ENCODE measurements at places on chromosomes 3 and 15.

DNA sequence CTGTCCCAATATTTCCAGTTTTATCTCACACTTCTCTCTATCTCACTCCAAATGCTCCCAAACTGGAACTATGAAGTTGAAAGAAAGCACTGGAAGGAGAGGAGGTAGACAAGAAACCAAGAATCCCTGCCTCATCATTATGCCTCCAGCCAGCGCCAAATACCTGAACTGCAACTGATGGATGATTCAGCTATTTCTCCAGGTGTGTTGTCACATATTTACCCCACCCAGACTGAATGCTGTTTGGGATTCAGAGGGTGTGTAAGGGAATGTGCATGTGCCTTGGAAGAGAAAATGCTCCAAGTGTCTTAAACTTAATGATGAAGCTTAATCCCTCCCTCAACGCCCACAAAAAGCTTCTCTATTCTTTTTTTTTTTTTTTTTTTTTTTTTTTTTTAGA is 269.5 kb upstream of the ATP11B start:
- no peak for DNase-seq

DNA sequence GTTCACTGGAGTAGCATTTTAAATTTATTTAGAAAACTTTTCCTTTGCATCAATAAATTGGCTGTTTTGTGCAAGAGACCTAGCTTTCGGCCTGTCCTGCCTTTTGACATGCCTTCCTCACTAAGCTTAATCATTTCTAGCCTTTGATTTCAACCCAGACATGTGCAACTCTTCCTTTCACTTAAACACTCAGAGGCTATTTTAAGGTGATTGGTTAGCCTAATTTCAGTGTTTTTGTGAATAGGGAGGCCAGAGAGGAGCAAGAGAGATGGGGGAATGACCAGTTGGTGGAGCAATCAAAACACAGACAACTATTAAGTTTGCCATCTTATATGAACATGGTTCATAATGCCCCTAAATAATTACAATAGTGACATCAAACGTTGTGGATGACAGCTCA is 333.4 kb downstream of the SLC9A9 start:
- DNase-seq, result no peak

DNA sequence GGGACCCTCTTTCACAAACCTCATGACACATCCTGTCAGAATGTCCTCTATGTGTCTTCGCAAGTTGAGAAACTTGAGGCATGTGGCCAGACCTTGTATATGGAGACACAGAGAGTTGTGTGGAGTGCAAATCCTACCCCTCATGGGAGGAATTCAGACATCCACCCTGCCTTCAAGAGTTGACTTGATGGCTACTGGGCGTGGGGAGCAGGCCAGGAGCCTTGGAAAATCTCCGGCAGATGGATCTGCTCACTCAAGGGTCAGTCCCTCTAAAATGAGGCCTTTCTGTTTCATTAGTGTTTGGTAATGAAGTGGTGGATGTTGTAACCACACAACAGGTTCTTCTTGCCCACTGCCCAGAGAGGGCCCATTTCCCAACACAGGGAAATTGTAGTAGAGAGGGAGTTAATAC is 79.0 kb downstream of the ASB7 start:
- no peak for DNase-seq

GRCh38 chr15:70605606-70606410 is 157.6 kb downstream of the UACA start:
- DNase-seq, result no peak

- no peak for DNase-seq
Measured at GRCh38 chr3:164608554-164609276, 469.6 kb downstream of the SI start.

DNA sequence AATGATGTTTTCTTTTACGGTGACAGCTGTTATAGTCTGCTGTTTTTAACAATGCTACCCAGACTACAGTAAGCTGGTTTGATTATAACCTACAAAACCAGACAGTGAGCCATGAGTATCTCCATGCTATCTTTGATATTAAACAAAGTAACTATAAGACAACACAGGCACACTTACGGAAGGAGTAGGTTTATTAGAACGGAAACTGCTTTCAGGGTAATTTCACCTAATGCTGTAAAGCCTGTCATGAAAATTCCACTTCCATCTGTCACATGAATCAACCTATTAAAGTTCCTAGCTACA is 33.0 kb downstream of the VPS13C start:
- DNase-seq, result no peak

DNA sequence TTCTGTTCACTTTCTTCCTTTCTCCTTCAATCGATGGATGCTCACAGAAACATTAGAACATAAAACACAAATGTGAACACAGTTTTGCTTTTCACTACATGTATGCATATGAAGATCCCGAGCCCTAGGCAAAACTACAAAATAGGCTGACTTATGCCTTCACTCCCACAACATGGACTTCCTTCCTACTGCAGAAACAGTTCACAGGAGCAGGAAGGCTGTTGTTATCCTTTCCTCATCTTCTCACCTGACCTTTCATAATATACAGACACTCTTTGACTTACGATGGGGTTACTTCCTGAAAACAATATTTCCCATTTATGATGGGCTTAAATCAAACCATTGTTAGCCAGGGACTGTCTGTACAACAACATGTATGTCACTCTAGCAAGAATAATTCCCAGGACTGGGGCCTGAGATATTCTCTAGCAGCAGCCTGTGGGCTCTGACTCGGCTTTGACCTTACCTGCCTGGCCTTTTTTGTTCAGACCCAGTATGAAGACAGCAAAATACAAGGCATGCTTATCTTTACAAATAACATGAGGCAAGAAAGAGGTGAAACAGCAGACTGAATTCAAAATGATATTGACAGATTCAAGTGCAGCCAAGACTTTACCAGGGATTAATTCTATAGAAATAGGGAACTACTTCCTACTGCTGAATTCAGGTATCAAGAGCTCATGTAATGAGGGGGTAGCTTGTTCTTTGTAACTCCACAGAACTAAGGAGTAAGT is 51.8 kb upstream of the PLXND1 start:
- no peak for DNase-seq

DNA sequence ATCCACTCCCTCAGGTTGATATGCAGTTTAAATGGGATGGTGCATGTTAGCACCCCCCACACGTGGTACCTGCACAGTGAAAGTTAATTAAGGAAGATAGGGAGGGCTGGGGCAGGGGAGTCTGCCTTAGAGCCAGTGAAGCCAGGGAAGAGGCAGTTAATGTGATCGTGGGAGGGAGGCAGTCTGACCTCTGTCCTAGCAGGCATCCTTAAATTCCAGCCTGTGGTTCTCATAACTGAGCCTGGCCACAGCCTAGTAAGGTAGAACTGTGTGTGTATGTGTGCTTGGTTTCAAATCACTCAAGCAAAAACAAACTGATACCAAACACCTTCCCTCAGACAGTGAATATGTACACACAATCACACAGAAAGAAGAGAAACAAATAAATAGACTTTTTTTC is 319.1 kb upstream of the TLE3 start:
- no peak for DNase-seq

DNA sequence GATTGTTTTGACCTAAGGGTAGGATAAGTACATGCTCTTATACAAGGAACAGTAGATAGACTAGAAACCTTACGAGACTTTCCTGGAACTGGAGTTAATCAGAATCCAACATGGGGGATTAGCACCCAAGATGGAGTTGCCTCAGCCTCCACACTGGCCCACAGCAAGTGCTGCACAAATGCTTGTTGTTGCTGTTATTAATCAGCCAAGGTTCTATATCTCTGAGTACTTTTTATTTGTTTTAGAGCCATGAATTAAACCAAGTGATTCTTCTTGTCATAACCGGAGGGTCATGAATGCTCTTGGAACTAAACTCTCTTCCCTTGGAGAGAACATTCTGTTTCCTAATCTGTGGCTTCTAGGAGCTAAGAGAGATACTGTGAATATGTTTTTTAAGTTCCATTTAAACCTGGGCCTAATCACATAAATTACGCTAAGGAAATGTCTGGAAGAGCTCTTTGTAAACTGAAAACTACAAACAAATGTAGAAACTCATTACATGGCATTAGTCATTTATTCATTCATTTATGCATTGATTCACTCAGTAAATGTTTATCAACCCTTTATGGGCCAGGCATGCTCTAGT is 5.7 kb upstream of the IL16 start:
- DNase-seq, result no peak

GRCh38 chr3:23810343-23811184 is 4.8 kb downstream of the UBE2E1 start:
- peak; percentile 68 for DNase-seq

- DNase-seq, result no peak
Measured at GRCh38 chr3:12756175-12756574, 2.9 kb downstream of the TMEM40 start.

DNA sequence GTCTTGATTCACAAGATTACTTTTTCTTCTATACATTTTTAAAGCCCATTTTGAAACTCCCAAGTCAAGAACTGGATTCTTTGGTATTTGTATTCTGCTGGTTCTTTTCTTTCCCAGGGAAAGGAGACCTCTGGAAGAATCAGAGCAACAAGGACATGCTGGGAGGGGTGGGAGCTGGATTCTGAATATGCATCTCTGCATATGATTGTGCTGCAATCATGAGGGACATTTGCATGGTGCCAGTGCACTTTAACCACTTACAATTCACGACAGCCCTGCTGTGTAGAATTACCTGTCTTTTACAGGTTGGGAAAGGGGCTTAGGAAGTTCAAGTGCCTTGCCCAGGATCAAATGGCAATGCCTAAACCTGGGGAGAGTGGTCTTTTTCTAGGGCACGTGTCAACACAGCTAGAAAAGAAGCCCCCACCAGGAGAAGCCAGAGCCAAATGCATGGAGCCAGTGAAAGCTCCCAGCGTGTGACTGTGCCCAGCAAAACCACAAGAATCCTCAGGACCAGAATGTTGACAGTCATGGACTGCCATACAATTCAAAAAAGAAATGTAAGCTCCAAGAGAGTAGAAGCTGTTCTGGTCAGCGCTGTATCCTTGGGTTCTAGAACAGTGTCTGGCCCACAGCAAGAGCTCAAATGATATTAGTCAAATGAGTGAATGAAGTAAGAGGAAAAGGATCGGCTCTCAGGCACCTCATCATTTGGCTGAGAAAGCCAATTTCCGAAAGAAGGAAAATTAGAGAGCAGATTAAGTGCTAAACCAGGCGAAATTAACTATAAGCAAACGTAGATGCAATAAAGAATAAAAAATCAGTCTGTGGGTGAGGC is 84.5 kb upstream of the MEF2A start:
- DNase-seq, result no peak

GRCh38 chr15:67579164-67579563 is 36.7 kb downstream of the MAP2K5 start:
- no peak for DNase-seq

GRCh38 chr3:181326637-181327223 is 337.2 kb upstream of the DNAJC19 start:
- DNase-seq, result peak; percentile 29

DNA sequence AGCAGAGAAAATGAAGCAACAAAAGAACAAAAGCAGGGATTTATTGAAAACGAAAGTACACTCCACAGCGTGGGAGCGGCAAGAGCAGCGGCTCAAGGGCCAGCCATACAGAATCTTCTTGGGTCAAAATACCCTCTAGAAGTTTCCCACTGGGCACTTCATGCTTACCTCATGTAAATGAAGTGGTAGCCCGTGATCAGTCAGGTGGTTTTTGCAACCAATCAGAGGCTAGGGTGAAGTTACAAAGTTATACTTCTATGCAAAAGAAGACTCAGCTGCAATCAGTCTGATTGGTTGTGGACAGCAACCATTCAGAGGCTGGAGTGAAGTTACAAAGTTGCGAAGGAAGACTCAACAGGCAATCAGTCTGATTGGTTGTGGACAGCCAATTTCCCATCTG is 37.8 kb upstream of the TRH start:
- DNase-seq, result peak; percentile 26

DNA sequence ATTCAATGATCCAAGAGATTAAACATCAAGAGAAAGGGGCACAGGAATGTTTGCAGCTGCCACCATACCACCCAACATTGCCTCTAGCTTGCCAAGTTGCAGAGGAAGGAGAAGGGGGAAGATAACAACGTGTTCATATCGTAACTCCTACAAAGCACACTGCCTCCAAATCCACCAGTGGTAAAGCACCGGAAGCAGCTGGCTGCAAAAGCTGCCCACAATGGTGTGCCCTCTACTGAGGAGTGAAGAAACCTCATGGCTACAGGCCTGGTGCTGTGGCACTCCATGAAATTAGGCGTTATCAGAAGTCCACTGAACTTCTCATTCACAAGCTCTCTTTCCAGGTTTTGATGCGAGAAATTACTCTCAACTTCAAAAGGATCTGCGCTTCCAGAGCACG is 263.9 kb upstream of the STT3B start:
- DNase-seq, result no peak

Measured in B cell (primary cell).